NCI-H446 treated with DMSO at 0.1 percent for 48 hours (cell line): ENCODE measurements at places on chromosomes 5 and 9.

- no peak for DNase-seq
These were observed 7.8 kb downstream of the ATP10B start for GRCh38 chr5:160844177-160844576.

DNA sequence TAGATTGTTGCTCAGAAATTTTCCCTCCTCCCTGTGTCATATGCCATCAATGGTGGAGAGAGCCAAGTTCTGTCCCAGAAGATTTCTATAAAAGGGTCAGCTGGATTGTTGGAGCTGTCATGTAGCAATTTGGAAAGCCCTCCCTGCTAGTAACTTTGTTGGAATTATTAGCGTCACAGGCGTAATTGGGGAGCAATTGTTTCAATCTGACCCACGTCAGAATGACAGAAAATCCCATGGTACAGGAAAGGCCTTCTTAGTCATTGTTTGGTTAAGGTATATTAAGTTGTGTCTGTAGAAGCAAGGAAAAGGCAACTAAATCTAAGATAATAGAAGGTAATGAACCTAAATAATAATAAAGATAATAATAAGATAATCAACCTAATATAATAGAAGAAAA is 148.4 kb downstream of the PLK2 start:
- no peak for DNase-seq

DNA sequence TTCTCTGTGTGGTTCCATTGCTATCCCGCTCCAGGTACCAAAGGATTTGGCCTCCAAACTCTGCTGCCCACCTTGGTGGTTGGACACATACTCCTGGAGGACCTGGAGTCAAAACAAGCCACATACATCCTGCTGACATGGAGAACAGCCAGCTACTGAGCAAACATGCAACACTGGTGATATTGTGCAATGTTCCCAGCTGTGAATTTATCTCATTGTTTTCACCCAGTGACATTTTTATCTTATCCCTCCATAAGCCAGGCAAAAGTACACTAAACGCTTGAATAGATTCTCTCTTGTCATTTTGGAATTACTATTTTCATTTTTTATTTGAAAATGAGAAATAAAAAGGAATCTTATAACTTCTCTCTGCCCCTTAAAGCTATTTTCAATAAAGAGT is 11.1 kb upstream of the CTSL start:
- no peak for DNase-seq

DNA sequence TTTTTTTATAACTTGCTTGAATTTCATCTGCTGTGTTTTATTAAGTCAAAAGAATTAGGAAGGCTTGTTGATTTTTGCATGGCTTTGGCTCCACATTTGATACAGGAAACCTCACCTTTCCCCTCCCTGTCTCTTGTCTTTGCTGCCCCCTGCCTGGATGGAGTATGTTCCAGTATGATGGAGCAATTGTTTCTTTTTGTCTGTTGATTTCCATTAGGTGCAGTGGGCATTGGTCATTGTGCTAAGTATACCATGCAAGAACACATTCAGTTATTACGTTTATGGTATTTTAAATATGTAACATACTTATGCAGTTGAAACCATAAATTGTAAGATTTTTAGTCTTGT is 19.6 kb downstream of the TJP2 start:
- no peak for DNase-seq

GRCh38 chr9:30845136-30845535 is 1539.3 kb upstream of the ACO1 start:
- DNase-seq: no peak

- DNase-seq: no peak
These were observed 84.9 kb downstream of the SLC28A3 start for GRCh38 chr9:84255696-84256095.

DNA sequence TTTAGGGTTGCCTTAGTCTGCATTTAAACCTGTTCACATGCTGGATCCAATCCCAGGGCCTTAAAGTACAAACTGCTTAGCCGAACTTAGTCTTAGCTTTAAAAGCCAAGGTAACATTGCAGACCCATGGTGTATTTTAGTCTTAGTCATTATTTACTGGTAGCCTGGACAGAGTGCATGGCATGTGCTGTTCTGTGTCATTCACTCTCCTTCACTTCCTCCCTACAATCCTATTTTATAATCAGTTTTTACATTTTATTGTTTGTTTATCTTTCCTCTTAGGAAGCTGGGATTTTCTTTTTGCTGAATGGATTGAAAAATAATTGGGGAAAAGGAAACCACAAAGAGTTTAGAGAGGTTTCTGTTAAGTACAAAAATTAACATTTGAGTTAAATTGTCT is 29.4 kb upstream of the TAL2 start:
- DNase-seq: no peak

GRCh38 chr5:2378108-2378507 is 373.4 kb downstream of the IRX2 start:
- no peak for DNase-seq

DNA sequence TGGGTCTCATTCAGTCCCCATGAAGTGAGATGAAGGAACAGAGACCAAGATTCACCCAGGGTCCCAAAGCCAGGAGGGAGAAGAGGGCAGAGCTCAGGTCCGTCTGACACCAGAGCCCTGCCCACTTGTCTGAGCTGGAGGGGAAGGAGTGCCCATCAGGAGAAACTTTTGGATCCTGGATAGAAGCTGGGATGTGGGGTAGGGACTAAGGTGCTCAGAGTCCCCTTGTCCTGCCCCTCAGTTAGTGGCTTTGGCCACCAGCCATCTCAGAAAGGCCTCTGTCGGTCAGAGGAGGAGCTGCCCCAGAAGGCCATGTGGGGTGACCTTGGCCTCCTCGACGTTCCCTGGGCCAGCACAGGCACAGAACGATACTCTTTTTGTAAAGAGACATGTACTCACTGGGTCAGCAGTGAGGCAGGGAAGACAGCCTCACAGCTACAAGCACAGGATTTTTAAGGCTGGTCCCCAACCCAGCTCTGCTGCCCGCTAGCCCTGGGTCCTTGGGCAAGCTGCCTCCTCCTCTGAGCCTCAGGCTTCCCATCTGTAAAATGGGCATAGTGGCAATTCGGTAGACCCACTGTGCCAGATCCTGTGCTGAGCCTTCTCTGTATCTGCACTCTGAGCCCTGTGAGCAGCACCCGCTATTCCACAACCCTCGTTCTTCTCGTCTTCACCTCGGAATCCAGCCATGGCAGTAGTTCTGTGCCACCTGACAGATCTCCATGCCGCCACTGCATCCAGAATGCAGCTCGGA is 49.4 kb downstream of the C9orf50 start:
- no peak for DNase-seq

DNA sequence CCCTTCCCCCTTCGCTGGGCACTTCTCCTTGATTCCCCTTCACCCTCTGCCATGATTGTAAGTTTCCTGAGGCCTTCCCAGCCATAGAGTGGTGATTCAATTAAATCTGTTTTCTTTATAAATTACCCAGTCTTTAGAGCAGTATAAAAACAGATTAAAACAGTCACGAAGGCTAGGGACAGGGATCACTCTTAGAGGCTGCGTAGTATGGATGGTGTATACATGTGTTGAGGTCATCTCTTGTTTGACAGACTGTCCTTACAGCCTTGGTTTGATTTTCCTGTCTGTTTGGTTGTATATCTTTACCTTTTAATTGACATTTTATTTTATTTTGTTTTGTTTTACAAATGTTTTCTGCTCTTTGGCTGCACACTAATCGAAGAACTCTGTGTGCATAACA is 1155.7 kb upstream of the CDH18 start:
- DNase-seq: no peak

DNA sequence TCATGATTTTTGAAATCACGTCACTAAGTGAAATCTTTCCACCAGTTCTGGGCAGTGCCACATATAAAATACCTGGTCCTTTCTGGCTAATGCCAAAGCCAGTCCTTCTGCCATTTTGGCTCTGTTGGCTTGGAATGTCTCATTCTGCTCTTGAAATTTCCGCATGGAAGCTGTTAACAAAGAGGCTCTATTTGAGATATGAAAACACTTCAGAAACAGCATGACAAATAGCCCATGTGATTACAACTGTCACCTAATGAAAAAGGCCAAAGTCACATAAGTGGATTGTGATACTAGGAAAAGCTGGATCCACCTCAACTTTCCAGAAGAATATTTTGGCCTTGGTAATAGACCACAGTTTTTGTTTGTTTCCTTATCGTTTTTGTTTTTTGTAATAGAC is 12.8 kb downstream of the GOLGA1 start:
- no peak for DNase-seq

DNA sequence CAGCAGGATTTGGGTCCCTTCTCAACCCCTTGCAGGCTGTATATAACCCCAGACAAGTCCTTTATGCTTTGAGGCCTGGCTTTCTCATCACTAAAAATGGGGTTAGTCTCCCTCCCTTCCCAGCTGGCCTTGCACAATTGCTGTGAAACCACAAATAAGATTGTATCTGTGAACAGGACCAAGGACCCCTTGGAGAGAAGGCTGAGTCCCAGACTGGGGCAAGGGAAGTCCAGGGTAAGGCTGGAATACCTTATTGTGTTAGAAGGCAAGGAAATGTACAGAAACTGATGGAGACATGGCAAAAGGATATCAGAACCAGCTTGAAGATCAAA is 11.4 kb downstream of the MACROH2A1 start:
- no peak for DNase-seq
